HCT116 (cell line): ENCODE measurements at places on chromosomes 7 and 10.

DNA sequence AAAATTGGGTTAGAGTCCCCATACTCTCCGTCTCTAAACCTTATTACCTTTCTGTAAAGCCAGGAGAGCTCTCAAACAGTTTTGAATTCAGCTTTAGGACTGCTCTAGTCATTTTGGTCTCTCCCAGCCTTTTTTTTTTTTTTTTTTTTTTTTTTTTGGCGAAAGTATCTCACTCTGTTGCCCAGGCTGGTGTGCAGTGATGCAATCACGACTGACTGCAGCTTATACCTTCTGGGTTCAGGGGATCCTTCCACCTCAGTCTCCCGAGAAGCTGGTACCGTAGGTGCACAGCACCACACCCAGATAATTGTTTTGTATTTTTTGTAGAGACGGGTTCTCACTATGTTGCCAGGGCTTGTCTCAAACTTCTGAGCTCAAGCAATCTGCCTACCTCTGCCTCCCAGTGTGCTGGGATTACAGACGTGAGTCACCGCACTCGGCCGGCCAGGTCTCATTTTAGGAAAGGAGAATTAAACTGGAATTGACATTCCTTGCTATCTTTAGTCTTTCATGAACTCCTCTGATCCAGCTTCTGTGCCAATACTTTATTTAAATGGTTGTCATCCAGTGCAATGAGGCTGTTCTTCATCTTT is 31.4 kb upstream of the RSU1 start:
- no peak for DNase-seq

- no peak for DNase-seq
Measured at GRCh38 chr7:39051707-39052106, 74.0 kb downstream of the POU6F2 start.

DNA sequence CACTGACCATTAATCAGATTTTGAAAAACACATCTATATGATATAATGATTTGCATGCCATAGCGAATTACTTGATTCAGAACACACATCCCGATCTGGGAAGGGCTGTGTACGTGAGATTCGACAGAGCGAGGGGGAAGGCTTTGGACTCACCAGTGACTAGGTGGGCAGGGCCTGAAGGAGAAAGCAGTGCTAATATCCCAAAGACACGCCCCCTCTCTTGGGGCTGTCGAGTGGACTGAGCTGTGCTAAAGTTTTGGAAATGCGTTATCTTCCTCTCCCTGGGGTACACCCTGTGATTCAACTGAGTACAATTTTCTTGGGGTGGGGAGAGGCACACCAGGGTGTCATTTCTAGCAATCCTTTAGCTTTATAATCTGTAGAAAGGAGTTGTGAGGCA is 1.8 kb downstream of the LRRC17 start:
- no peak for DNase-seq

- DNase-seq, result no peak
Measured at GRCh38 chr7:88480271-88480670, 173.6 kb upstream of the STEAP4 start.

DNA sequence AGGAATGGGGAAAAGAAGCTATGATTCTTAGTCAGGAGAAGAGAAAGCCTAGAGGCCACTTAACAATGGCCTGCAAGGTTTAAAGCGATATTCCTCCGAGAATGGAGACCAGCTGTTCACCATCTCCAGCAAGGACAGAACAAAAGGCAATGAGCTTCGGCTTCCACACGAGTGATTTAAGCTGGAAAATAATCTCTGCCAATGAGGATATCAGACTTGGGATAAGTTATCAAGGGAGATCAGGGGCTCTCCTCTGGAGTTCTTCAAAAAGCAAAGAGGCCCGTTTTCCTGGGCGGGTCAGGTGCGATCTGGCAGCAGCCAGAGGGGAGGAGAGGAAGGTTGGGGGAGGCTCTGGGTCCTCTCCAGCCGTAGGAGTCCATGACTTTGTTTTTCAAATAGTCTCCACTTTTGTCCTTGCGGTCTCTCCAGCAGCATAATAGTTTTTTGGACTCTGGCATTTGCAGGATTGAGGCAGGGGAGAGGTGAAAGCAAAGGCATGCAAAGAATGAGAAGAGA is 211.3 kb downstream of the SKIDA1 start:
- DNase-seq, result no peak

DNA sequence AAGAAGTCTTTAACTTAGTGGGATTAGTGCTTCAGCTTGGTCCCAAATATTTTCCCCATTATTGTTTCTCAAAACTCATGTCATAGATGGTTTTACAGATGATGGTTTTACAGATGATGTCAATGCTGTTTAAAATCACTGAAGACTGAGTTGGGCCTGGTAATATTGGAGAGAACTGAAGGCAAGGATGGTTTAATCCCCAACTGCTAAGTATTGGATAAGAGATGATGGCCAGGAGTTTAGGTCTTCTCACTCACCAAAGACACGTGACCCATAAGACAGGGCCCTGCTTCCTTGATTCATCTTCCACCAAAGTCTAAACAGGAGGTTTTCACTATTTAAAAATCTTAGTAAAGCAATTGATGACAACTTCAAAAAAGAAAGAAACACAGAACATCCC is 56.3 kb downstream of the VWA2 start:
- no peak for DNase-seq

DNA sequence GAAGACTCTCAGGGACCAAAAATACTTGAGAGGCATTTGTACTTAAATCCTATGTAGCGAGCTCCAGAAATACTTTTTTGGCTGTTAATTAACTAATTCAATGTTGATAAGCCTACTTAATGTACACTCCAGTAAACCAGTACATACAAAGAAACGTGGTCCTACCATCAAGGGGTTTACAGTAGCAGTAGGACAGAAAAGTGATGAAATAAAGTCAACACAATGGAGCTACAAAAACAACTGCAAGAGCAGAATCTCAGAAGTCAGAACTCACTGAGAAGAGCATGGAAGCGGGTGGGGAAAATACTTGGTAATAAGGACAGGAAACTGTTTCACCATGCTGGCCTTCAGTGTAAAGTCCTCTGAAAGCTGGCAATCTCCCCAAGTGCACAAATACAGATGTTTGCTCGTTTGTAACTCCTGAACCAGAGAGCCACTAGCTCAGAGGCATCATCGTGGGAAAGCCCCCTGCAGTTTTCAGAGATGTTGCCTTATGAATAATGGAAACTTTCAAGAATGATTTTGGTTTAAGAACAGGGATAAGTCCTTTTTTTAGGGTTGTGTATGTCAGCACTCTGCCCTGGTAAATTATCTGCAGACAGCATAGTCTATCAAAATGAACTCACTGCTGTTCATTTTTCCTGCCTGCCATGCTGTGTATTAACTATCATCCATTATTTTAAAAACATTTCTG is 233.2 kb downstream of the SORCS1 start:
- DNase-seq, result no peak

DNA sequence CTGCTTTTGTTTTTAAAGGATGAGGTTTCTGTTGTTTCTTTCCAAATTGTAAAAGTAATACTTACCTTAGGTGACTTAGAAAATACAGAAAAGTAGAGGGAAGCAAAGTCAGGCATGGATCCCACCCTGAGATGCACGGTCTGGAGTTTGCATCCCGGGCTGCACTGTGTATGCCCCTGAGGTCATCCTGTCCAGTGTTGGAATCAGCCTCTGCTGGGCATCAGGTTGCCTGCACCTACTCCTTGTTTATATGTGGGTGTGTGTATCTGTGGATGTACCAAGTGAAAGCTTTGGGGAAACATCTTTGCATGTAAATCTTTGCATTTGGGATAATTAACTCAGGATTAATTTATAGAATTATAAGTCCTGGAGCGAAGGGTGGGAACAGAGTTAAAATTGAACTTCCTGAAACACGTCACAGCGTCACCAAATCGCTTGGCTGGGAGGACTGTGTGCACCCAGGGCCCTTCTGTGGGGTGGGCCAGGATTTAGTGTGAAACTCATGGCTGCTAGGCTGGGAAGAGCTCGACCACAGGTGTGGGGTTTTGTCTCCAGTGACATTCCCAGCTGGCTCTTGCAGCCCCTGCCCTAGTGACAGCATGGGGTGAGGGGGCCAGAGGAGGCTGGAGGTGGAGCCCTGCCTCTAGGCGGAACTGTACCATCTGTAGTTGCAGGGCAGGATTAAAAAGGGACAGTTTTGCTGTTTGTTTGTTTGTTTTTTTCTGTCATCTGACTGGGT is 27.9 kb downstream of the GTF2IRD1 start:
- DNase-seq, result no peak

GRCh38 chr7:46859963-46860475 is 721.9 kb downstream of the TNS3 start:
- no peak for DNase-seq

DNA sequence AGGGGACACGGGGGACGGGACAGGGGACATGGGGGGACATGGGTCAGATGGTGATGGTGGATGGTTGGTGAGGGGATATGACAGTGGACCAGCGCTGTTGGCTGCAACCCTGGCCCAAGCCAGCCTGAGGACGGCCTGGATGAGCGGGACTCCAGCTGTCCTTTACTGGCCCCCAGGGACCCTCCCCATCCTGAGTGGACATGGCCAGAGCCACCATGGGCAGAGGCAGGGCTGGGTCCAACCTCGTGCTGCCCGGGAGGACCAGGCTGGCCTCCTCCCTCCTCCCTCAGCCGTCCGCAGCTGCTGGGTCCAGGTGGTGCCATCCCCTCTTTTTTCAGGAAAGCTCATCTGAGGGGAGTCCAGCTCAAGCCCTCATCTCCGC is 30.4 kb downstream of the GET4 start:
- DNase-seq, result no peak

- DNase-seq, result no peak
Measured at GRCh38 chr7:2605608-2606538, 25.9 kb upstream of the TTYH3 start.

- DNase-seq, result no peak
Measured at GRCh38 chr10:123760356-123761037, 94.3 kb downstream of the GPR26 start.
